ENCODE measurements at places on chromosomes 6 and 20.

DNA sequence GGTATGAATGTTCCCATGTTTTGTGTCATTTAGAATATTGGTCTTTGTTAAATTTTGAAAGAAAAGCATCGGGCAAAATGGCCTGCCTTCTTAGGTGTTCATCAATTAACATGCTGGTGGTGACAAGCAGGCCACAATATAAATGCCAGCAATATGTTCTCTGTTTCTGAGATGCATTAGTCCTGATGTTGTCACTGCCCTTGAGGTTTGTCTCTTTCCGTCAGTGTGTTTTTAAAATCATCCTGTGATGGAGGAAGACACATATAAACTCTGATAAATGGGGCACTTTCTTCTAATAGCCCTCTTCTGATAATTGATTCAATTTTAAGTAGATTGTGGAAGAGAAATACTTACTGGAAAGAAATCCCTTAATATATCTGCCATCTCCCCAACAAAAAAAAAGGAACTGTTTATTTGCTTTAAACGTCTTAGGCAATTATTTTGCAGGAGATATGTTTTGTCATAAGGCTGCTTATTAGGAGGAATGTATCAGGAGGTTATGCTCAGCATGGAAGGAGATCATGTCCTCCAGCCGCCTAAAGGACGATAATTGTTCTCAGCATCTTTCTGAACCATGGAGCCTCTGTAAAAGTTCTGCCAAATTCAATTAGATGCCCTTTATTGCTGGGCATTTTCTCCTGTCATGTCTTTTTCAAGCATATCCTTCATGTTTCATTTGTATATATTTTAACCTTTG lies 134.1 kb downstream of the COL9A1 start:
- no peak for DNase-seq

DNA sequence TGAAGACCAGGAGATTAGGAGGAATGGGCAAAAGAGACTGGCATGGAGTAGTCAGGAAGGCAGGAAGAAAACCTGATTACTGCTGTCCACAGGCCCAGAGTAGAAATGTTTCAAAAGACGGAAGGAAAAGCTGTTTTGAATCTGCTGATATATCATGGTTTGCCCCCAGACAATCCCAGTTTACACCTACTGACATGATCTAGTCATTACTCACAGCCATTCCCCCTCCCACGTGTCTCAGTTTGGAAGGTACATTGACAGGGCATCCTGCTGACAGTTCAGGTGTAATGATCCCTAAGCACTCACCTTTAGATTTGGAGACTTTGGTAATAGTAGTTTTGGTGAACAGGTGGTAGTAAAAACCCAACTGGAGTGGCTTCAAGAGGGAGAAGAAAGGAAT lies 9.8 kb upstream of the TXNDC5 start:
- no peak for DNase-seq

- no peak for DNase-seq
Measured at GRCh38 chr6:84641076-84641475, 123.3 kb downstream of the TBX18 start.

GRCh38 chr20:10556519-10557083 lies 117.2 kb downstream of the JAG1 start:
- no peak for DNase-seq

DNA sequence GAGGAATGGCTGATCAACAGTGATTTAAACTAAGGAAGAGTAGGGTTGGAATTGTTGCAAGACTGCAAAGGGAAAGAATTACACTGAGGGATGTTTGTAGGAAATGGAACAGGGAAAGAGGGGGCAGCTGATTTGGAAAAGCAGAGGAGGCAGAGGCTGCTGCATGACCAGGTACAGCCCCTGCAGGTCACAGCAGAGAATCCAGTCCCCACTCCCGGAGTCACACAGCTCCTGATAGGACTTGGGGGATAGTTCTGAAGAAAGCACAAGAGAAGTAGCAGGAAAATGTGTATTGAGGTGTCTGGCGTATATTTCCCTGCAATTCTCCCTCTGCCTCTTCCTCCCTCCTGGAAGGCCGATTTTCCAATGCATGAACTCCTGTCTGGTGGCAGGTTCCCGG lies 92.5 kb upstream of the PDE10A start:
- no peak for DNase-seq

- DNase-seq = no peak
Measured at GRCh38 chr6:11585426-11586016, 48.0 kb downstream of the TMEM170B start.

- no peak for DNase-seq
Measured at GRCh38 chr6:140538926-140539325, 1164.5 kb upstream of the CITED2 start.

DNA sequence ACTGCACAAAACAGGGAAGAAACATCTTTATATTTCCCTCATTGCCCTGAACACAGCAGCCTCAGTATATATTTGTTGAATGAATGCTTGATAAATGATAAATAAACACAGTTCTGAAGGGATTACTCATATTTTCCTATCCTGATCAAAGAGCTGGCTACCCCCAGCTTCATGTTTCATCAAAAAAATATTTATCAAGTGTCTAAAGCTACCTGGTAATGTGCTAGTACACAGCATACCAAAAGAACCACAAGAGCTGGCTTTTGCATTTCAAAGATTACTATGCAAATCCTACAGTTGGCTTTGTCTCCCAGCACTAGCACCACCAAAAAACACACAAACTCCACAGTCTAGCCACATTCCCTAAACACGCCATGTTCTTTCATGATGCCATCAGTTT lies 130.0 kb downstream of the BTBD9 start:
- DNase-seq = no peak

Data from bone marrow (tissue), 2 donors.